ENCODE measurements at places on chromosomes 11 and 22. TPM values are rescaled to one million over a fixed set of nuclear protein-coding genes. Genes with fewer than 3 reads are reported as not detected.

OR52E8 gene
- total RNA-seq: not detected

OR5M8 gene
- not detected for total RNA-seq

BBOX1 gene
- total RNA-seq: not detected

IGLL5 gene
- total RNA-seq: not detected

P2RX6 gene
- not detected for total RNA-seq

H19 gene
- 1.1 TPM for total RNA-seq

- peaks cover 29% of the 10 kb centered on the region for H3K4me1 ChIP-seq
- H3K4me3 ChIP-seq: no peak overlapping the region
- DNase-seq: peak; percentile 48
- no peaks in the 10 kb centered on the region for H3K36me3 ChIP-seq
Observed at GRCh38 chr11:116065986-116066385, 561.8 kb upstream of the CADM1 start.

- no peak overlapping the region for H3K27ac ChIP-seq
- no peak overlapping the region for H3K4me3 ChIP-seq
Observed at GRCh38 chr11:114604179-114604813, 8.7 kb upstream of the NXPE4 start.

DNA sequence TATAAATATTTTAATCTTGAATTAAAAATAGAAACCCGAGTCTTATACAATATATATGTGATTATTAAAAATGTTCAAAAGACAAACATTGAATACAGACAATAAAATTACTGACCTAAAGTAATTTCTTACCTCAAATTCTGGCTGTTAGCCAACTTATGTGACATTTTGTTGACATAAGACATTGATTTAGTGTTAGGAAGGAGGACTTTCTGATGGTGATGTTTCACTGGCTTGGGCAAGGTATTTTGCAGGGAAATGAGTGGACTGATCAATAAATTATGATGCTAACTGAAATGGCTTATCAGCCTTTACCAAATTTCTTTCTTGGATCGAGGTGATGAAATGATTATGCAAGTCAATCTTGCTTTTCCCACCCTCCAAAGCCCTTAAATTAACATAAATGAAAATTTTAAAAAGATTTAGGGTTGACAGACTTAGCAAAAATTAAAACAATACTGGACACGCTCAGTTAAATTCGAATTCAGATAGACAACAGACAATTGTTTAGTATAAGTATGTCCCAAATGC lies 33.2 kb upstream of the FZD4 start:
- no peaks in the 10 kb centered on the region for H3K36me3 ChIP-seq
- no peak overlapping the region for H3K4me3 ChIP-seq
- H3K27me3 ChIP-seq: no peaks in the 10 kb centered on the region
- no peak overlapping the region for H3K27ac ChIP-seq
- no peaks in the 10 kb centered on the region for H3K4me1 ChIP-seq
- DNase-seq: no peak

DNA sequence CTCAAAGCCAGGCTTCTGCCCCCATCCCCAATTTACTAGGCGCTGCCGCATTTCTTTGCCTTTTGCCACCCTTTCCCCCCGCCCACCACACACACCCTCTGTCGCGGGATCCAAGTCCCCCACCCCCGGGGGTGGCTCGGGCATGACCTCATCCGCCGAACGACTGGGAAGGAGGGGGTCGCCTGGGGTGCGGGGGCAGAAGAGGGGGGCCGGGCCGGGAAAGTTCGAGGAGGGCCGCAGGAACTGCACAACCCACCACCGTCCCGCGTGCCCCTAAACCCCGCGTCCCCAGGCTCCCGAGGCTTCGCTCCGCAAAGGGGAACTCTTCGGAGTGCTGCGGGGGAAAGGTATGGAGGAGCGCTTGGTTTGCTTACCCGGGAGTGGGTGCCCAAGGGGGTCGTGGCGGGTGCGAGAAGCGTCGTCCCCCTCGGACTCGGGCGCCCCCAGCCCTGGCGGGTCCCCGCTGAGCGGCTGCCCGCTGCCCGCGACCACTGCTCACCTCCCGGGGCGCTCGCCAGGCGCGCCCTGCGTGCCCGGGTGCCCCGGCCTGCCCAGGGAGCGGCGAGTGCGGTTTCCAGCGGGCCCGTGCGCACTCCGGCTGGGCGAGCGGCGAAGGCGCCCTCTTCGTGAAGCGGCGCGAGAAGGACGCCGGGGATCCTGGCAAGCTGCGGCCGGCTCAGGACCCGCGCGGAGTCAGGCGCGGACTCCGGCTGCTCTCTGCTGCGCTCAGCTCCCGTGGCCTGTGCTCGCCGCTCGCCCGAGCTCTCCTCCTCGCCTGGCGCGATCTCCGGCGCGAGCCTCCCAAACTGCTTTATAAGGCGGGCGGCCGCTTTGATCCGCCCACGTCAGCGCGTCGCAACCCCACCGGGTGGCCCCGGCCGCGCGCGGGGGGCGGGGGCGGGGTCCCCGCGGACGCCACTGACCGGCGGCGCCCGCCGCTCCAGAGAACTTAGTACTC lies 4.0 kb upstream of the WNT11 start:
- peaks cover 33% of the 10 kb centered on the region for H3K27me3 ChIP-seq
- no peak for DNase-seq
- H3K4me3 ChIP-seq: no peak overlapping the region
- H3K36me3 ChIP-seq: no peaks in the 10 kb centered on the region
- H3K27ac ChIP-seq: no peak overlapping the region

GRCh38 chr11:99352642-99353041 lies 331.9 kb downstream of the CNTN5 start:
- H3K4me1 ChIP-seq: no peaks in the 10 kb centered on the region
- no peak for DNase-seq
- no peaks in the 10 kb centered on the region for H3K36me3 ChIP-seq
- no peaks in the 10 kb centered on the region for H3K27me3 ChIP-seq
- H3K27ac ChIP-seq: no peak overlapping the region
- no peak overlapping the region for H3K4me3 ChIP-seq

- no peak overlapping the region for H3K4me3 ChIP-seq
- no peaks in the 10 kb centered on the region for H3K36me3 ChIP-seq
- no peaks in the 10 kb centered on the region for H3K4me1 ChIP-seq
- no peak overlapping the region for H3K27ac ChIP-seq
Observed at GRCh38 chr11:103993507-103993906, 42.9 kb upstream of the DDI1 start.

DNA sequence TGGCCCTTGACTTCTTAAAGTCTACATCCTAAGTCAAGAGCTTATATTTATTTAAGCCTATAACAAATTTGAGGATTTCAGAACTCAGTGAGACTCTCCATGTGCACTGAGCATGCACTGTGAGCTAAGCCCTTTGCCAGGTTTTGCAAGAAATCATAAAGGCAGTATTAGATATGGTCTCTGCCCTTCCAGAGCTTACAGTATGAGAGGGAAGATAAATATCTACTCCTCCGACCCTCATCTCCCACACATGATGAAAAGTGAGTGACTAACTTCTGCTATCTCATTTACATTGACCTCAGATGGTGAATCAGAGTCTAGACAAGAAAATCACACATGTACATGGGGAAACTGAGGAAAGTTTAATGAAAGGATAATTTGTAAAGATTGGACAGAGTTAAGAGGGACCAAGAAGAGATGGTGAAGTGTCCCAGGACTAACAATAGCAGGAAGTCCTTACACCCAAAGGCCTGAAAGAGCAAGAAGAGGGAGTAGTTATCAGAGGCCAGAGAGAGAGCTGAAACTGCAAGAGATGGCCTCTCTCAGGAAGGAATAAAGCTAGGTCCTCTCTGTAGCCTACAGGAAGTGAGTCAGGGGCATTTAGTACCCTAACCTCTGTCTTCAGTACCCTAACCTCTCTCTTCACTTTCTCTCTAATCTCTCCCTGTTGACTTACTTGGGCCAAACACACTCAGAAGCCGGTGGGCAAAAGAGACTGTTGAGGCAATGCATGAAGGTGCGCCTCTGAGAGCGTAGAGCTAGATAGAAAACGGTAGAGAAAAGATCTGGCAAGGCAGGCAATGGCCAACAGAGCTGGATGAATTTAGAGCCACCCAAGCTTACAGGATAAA lies 23.0 kb upstream of the BLID start:
- DNase-seq: no peak
- no peak overlapping the region for H3K4me3 ChIP-seq
- H3K4me1 ChIP-seq: no peaks in the 10 kb centered on the region
- H3K27ac ChIP-seq: no peak overlapping the region
- H3K36me3 ChIP-seq: no peaks in the 10 kb centered on the region

DNA sequence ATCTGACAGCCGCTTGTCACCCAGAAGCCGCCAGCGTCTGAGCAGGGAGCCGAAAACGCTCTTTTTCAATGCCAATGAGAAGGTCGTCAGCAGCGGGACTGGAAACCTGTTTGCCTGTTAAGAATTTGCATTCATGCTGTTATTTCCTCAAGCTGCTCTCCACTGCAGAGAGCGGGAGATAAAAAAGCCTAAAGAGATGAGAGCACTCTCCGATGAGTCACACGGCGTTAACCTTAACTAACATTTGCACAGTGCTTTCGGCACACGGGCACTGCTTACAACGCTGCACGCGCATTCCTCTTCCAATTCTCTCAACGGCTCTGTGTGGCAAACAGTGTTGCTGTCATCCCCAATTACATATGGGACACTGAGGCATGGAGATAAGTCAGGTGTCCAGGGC lies 40.0 kb upstream of the RTL6 start:
- no peaks in the 10 kb centered on the region for H3K36me3 ChIP-seq
- H3K27ac ChIP-seq: no peak overlapping the region
- no peak overlapping the region for H3K4me3 ChIP-seq
- DNase-seq: no peak

DNA sequence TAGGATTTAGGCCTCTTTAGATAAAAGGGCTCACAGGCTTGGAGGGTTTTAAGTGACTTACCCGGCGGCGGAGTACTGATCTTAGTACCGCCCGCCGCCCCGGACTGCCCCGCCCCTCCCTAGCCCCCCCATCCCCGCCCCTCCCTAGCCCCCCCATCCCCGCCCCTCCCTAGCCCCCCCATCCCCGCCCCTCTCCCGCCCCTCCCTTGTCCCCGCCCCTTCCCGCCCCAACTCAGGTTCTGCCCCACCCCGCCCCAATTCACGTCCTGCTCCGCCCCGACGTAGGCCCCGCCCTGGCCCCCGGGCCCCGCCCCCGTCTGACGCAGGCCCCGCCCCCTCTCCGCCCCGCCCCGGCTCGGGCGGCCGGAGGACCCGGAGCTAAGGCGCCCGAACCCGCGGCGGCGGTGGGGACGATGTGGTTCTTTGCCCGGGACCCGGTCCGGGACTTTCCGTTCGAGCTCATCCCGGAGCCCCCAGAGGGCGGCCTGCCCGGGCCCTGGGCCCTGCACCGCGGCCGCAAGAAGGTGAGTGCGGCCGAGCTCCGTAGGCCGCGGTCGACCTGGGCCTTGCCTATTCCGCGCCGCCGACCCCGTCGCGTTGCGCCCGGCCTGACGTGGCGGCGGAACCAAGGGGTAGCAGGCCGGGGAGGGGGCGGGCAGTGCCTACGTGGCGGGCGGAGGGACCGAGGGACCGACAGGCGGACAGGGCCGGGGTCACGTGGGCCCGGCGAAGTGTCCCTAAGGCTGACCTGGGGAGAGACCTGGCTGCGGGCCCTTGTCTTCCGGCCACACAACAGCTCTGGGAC lies at the start of gene SCYL1:
Gene SCYL1 (plus strand): TSS at position 343 of the 805 bp plus-strand sequence. CDS start 71 bp downstream, at position 414.
- DNase-seq: no peak
- no peaks in the 10 kb centered on the region for H3K27me3 ChIP-seq
- peak within 1 kb of the TSS; percentile 54 for H3K27ac ChIP-seq
- H3K4me1 ChIP-seq: peaks cover 25% of the 10 kb centered on the region
- peak within 1 kb of the TSS; percentile 85 for H3K4me3 ChIP-seq

DNA sequence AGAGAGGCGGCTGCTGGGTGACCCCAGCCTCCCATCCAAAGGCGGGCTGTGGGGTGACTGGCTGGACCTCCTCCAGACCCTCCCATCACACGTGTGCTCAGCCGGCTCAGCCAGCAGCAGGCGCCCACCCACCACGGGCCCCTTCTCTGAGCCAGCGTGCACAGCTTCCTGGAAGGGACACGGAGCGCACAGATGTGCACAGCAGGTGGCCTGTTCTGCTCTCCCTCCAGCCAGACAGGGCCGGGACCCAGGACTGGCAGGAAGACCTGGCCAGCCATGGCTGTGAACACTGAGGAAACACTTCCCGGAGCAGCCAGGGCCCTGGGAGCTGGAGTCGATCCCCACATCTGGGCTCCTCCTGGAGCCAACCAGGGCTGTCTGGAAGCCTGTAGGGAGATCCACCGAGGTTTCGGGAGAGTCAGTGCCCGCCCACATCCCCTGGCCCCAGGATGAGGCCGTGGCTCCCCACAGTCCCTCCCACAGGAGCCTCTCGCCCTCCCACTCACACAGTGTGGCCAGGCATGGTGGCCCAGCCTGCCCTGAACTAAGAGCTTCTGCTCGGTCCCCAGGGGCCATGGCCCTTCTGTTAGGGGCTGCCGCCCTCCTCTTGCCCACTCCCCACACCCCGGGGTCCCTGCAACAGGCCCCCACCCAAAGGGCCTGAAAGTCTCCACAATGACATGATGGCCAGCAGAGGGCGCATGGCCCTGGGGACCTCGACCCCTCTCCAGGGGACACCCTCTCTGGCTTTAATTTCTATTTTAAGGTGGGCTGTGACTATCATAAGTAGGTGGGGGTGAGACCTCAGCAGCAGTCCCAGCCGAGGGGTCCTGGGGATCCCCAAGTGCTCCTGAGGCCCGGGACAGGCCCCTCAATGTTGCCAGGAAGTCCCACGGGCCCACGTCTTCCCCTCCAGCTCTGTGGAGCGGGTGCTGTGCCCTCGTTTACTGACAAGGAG lies 90.6 kb upstream of the FGF3 start:
- no peak overlapping the region for H3K27ac ChIP-seq
- no peaks in the 10 kb centered on the region for H3K36me3 ChIP-seq
- no peaks in the 10 kb centered on the region for H3K4me1 ChIP-seq
- no peak for DNase-seq
- no peaks in the 10 kb centered on the region for H3K27me3 ChIP-seq
- no peak overlapping the region for H3K4me3 ChIP-seq

- H3K4me1 ChIP-seq: no peaks in the 10 kb centered on the region
- H3K36me3 ChIP-seq: no peaks in the 10 kb centered on the region
Observed at GRCh38 chr22:28500006-28500405, 179.6 kb downstream of the TTC28 start.

- H3K27me3 ChIP-seq: no peaks in the 10 kb centered on the region
- no peak overlapping the region for H3K27ac ChIP-seq
- H3K36me3 ChIP-seq: no peaks in the 10 kb centered on the region
- no peaks in the 10 kb centered on the region for H3K4me1 ChIP-seq
- no peak for DNase-seq
- H3K4me3 ChIP-seq: no peak overlapping the region
Observed at GRCh38 chr11:89021339-89021738, 44.4 kb downstream of the GRM5 start.

- H3K27me3 ChIP-seq: no peaks in the 10 kb centered on the region
- no peak overlapping the region for H3K27ac ChIP-seq
- H3K4me1 ChIP-seq: no peaks in the 10 kb centered on the region
- H3K4me3 ChIP-seq: no peak overlapping the region
Observed at GRCh38 chr11:12863605-12864121, 145.5 kb upstream of the RASSF10 start.
